ENCODE measurements at places on chromosomes 12 and 14.

DNA sequence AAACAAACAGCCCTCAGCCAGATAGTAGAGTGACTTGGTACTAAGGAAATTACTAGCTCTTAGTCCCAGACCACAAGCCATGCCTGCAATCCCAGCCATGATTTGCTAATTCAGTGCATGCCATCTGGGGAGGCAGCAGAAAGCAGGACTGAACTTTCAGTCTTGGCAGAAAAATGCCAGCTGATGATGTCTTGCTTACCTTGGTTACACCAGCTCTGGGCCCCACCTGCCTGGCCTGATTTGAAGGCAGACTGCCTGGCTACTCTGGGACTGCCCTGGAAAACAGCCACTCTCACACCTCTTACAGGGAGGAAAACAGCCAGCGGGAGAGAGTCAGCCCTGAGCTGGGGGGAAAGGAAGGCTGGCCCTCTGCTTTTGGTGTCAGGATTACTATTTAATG lies 4.6 kb upstream of the UNC119B start:
- DNase-seq: no peak

DNA sequence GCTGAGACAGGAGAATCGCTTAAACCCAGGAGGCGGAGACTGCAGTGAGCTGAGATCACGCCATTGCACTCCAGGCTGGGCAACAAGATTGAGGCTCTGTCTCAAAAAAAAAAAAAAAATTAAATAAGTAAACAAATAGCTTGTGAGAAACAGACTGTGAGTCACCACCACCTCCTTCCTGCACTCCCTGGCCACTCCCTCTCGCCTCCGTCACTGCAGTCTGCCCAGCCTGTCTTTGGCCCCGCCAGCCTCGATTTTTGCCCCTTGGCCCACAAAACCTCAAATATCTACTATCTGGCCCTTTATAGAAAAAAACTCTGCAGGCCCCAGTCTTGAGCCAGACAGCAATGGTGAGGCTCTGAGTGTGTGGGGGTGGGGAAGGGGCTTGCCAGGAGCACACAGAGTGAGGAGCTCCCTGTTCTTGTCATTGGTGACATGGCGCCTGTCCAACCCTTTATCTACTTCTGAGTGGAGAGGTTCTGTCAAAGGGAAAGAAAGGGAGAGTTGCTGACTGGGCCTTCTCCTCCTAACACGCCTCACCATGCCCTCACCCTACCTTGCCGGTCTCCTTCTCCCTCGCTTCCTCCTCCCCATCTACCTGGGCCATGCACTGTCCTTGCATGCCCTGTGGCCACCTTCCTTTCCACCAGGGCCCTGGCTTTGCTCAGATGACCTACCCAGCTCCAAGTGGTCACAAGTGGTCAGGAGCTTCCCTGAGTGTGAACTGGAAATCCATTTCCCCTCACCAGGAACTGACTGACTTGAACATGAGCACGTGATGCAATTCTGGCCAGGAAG lies 22.1 kb downstream of the LGMN start:
- DNase-seq: no peak

GRCh38 chr12:129200576-129200975 lies 347.3 kb downstream of the GLT1D1 start:
- no peak for DNase-seq

DNA sequence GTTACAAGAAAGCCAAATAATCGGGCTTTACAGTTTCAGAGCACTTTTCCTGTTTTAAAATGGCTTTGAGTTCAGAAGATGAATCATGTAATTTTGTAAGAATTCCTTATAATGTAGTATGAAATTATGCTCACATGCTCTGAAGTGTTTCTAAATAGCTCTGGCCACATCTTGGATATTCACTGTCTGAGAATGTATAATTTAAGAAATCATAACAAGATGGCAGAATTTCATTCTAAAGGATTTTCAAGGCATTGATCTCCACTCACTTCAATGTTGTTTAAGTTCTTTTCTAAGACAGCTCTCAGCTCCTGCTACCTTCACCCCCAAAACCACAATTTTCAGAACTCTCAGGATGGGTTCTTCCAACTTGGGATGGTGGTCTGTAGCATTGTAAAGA lies 180.1 kb downstream of the DACT1 start:
- DNase-seq: no peak

DNA sequence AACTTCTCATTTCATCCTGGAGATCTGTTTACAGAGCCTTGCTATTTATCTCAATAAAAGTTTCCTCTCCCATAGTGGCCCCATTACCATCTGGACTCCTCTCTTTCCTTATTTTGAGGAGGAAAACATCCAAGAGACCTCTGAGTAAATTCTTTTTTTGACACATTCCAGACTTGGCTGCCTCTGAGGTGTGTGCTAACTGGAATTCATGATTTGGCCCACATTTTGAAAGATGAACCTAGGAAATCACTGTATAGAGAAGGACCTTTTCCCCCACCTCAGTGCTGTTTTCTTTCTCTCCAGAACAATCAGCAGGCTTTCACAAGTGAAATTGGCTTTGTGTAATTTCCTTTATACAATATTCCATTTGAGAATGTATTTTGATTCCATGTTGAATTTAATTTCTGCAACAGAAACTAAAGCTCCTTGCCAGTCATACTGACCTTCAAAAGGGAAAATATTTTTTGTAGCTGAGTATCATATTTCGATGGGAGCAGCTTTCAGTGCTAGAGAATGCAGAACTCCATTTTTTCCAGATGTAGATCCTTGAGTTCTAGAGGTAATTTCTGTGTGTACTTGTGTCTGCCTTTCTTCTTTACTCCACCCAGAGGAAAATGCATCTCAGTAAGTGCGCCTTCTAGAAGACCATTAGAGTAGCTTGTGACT lies 244.9 kb upstream of the RGS6 start:
- DNase-seq: no peak

- DNase-seq: no peak
Observed at GRCh38 chr14:103404920-103405319, 19.7 kb downstream of the MARK3 start.

- no peak for DNase-seq
Observed at GRCh38 chr14:43939836-43940235, 567.2 kb downstream of the FSCB start.

GRCh38 chr12:50706606-50707005 lies 57.3 kb upstream of the ATF1 start:
- DNase-seq: no peak

DNA sequence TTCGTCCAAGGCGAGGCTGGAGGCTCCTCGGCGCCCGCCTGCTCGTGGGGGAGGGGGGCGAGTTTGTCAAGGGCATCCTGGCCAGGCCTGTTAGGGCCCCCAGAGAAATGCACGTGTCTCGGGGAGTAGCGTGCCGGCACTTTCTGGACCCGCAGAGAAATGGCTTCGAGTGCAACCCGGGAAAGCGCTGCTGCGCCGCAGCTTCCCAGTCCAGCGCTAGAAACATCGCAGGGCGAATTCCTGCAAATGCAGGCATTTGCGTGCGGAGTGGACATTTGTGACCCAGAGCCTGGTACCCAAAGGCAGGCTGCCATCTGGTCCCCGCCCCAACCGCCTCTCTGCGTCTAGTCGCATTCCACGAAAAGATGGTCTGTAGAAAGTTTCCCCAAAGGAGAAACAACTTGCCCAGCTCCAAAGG lies 756 bp downstream of the LGR5 start:
- no peak for DNase-seq
